ENCODE measurements at places on chromosomes 13 and 19. TPM values are rescaled to one million over a fixed set of nuclear protein-coding genes. Genes with fewer than 3 reads are reported as not detected.
A peak's percentile ranks its signal among the peaks of the same experiment; 100 is the strongest.

DNA sequence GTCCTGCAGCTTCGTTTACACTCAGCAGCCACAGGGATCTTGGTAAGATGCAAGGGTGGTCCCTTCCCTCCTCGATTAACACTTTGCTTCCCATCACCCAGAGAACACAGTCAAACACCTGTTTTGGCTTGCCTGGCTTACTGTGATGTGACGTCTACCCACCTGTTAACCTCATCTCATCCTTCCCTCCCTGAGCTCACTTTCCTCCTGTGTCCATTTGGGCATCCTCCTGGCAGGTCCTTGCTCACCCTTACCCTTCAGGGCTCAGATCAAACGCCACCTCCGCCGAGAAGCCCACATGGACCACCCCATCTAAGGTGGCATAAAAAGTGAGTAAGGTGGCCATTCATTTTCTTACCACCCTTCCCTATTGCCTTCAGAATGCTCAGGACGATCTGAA lies 9.2 kb downstream of the FIZ1 start:
- DNase-seq: no peak

Gene C2CD4C
- not detected for total RNA-seq

DNA sequence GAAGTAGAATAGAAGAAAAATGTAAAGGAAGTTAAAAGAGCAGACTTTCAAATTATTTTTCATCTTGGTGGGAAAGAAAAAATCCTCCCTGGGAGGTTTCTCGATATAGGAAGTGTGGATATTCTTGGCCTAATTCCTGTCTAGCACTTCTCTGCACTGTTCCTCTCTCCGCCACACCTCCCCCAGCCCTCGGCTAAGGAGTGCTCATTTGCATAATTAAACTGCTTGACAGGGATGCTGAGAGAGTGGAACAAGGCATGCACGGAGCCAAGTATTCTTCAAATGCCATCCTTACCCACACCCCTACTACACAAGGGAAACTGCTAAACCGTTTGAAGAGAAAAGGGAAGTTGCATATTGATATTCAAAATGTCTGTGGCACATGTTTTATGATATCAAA lies 511.0 kb upstream of the HTR2A start:
- no peak for DNase-seq

DNA sequence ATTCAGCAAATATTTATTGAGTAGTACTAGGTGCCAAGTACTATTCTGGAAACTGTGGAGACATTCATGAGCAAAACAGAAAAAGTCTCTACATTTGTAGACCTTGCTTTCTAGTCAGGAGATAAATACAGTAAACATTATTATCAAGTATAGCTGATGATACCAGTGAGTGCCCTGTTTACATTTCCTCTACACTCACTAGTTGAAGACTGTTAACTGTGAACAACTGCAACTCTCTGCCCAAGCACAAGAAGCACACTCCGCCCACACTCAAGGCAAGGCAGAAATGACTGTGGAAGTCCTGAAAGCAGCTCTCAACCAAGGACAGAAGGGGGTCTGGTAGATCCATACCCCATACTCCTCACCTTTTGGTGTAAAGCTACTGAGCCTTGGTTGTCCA lies 837.0 kb downstream of the DIAPH3 start:
- DNase-seq: no peak

Gene TMEM59L
- 2.2 TPM for total RNA-seq

DNA sequence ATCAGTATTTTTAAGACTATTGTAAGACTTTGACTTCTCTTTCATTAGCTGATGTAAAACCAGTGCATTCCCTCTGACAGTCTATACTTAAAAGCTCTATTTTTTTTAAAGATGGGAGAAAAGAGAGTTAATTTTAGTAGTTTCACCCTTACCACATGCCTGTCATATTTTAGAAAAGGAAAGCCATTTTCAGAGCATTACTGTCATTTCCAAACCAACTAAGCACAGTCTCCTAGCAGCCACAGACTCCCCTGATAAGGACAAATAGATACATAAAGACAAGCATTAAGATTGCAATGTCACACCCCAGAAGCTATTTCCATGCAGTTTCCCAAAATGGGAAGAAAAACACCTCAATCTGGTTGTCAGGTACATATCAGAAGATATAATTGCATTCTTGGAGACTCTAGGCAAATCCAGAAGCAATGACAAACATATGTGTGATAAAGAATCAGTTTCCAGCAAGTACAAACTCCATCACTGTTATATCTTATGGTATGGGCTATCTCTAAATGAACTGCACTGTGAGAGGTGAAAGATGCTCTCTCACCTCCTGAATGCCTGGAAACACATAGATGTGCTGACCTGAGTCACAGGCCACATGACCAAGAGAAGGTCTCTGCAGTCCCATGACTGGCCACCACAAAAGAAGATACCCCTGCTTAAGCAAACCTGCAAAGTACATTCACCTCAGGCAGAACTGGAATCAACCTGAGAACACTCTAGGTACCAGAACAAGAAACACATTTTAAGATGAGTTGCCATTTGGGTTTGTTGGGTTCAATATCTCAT lies 303.3 kb downstream of the POU4F1 start:
- DNase-seq: no peak

DNA sequence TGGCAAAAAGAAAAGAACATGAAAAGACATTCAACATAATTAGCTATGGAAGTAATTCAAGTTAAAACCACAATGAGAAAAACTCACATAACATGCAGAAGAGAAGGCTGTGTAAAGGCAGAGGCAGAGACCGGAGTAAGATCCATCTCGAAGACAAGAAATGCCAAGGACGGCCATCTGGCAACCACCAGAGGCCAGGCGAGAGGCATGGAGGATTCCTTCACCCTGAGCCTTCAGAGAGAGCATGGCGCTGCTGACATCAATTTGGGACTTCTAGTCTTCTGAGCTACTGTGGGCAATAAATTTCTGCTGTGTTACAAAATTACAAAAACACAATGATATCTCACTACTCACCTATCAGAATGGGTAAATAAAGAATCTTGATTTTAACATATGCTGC lies 381.0 kb downstream of the TSHZ3 start:
- DNase-seq: peak; percentile 2

Gene APOC1
- total RNA-seq: 1.7 TPM

DNA sequence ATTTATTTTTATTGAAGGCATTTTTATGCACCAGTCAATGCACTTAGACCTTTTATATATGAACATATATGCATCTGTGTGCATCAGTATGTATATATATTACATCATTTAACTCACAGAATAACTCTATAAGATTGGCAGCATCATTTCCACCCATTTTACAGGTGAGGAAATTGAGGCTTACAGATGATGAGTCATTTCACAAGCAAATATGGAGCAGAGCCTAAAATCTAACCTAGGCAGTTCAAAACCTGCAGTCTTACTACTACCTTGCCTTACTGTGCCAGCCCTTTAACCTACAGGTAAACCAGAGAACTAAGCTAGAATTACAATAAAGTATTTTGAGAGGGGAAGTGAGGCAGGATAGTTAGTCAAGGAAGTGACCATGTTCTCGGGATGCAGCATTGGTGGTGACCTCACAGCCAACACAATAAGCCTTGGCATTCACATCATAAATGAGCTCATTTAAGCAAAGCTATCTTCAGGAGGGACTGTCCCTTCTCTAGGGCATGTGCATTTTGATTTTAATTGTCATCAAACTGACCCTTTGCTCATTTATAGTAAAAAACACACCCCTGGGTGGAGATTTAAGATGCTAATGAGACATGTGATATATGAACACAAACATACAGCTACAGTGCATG lies 274.3 kb downstream of the DCLK1 start:
- DNase-seq: no peak

- DNase-seq: no peak
Measured at GRCh38 chr19:42628411-42629140, 33.9 kb upstream of the CEACAM8 start.

DNA sequence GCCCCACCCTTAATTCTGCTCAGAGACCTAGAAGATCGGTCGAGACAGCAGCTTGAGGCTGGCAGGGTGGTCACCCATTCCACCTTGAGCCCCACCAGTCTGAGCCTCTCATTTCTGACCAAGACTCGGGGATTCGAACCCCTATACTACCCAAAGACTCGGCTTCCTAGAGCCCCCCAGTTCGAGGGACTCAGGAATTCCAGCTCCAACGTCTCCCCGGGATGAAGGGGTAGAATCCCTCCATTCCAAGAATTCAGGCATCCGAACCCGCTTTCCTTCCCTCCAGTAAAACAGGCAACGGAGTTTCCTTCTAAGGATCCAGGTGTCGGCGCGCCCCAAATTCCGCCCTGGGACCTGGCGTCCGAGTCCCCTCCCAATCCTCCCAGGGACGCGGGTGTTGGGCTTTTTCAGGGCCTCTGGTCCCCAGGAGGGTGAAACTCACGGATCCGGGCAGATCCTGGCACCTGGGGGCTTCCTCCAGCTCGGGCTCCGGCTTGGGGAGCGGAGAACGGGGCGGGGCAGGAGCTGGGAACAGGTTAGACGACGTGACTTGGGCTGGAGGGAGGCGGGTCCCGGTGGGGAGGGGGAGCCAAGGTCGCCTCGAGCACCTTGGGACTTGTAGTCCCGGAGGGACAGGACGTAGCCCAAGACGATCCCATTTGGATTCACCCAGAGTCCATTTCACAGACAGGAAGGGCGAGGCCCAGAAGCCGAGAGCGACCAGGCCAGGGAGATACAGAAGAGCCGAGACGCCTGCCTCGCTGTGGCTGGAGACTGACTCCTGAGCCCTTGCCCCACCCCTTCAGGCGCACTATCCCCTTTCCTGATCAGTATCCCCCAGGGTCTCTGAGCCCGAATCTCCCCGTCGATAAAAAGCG lies at the start of gene PPP1R13L:
Gene PPP1R13L (minus strand): TSS at position 513 of the 878 bp plus-strand sequence. CDS start 6,751 bp downstream, outside the sequence.
- peak; percentile 63 for DNase-seq

DNA sequence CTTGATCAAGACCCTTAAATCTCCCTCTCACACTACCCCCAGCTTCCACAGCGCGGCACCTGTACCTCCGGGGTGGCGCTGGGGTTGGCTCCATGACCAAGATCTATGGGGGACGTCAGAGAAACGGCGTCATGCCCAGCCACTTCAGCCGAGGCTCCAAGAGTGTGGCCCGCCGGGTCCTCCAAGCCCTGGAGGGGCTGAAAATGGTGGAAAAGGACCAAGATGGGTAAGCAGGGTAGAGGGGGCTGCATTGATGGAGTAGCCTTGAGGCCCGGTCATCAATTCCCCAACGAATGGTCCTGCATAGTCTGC lies 8.1 kb upstream of the CD79A start:
- DNase-seq: no peak

- DNase-seq: peak; percentile 76
Measured at GRCh38 chr13:73273745-73274144, 214.9 kb downstream of the KLF5 start.

DNA sequence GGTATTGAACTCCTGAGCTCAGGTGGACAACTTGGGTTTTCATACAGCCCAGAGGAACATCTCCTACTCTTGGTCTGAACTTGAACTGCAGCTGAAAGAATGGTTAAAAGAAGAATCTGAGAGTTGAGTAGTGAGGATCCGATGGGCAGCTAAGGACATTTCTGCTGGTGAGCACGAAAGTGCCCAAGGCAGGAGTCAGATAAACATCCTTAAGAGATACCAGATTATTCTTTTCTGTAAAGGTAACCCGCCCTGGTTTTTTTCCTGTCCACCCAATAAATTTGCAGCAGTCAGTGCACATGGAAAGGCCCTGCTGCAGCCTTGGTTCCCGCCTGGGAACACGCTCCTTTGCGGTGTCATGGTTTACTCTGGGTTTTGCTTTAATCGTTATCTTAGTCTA lies 78.4 kb upstream of the ARHGEF7 start:
- no peak for DNase-seq

DNA sequence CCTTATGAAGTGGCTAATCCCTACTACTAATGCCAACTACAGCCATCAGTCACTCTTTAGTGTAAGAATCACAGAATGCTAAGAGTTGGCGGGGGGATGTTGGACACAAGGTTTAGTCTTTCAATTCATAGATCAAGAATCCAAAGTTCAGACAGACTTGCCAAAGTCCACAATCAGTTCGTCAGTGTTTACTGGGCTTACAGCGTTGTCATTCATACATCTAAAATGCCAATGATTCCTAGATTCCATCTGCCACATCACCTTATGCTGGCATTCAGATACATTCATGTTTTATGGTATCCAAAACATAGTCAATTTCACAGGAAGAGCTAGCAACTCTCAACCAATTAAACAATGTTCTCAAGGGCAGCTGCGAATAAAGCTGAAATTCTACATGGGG lies 18.1 kb downstream of the RCBTB2 start:
- DNase-seq: no peak

Gene RNF17
- total RNA-seq: not detected

DNA sequence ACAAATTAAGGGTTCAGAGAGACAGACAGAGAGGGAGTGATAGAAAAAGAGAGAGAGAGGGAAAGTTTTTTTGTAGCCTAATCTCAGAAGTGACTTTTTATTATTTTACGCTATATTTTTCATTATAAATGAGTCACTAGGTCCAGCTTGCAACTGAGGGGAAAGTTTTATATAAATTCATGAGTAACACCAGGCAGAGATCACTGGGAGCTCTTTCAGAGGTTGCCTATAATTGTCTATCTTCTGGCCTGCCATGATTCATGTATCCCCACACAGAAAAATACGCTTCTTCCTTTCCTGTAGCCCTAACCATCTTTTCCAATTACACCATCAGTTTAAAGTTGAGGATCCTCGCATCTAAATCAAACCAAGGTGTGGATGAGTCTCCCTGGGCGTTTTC lies 467.9 kb downstream of the SLITRK1 start:
- DNase-seq: no peak

DNA sequence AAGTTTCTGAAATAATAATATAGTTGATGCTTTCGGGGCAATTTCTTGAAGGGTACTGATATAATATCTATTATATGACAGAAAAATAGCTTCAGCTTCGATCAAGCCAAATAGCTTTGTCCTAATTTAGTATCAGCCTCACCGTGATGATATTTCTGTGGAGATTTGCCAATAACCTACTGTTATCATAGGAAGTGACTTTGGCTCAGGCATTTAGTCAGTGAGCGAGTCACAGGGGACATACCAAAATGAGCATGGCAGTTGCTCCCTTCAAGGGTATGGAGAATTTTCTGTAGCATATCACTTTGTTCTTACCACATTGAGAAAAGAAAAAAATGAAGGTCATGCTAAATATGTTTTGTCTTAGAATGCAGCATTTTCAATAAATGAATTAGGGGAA lies 767.6 kb upstream of the SLITRK1 start:
- peak; percentile 35 for DNase-seq

Gene CGB8
- not detected for total RNA-seq

Gene PTPRH
- total RNA-seq: 6.5 TPM

GRCh38 chr13:28637714-28638355 lies 21.1 kb upstream of the POMP start:
- DNase-seq: no peak

GRCh38 chr13:106295971-106296370 lies 239.5 kb downstream of the EFNB2 start:
- DNase-seq: no peak

Data from fibroblast of the aortic adventitia (primary cell).